ENCODE measurements at places on chromosomes 16 and 17.

DNA sequence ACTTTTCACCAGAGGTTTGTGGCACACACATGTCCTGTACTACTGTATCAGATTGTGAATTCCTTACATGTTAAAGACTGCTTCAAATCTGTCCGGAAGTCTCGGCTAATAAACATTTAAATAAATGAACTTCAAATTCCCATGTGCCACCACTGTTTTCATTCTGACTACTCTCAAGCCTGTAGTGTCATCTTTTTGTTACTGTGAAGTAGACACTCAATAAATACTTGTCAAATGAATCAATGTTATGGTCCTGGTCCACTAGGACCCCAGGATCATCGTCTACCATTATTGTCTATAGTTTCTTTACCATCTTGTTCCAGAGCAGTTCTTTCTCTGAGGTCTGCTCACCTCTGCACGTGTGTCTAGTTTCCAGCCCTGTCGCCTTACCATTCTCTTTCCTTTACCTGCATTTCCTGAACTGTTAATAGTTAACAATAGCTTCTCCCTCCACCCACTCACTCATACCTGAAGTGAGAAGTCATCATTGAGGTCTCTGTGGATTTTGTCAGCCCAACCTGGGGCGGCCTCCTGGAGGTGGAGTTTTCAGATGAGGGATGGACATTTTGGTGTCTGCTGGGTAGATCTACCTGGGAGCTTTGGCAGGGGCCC lies 333.0 kb downstream of the SEC14L1 start:
- no peak for DNase-seq

DNA sequence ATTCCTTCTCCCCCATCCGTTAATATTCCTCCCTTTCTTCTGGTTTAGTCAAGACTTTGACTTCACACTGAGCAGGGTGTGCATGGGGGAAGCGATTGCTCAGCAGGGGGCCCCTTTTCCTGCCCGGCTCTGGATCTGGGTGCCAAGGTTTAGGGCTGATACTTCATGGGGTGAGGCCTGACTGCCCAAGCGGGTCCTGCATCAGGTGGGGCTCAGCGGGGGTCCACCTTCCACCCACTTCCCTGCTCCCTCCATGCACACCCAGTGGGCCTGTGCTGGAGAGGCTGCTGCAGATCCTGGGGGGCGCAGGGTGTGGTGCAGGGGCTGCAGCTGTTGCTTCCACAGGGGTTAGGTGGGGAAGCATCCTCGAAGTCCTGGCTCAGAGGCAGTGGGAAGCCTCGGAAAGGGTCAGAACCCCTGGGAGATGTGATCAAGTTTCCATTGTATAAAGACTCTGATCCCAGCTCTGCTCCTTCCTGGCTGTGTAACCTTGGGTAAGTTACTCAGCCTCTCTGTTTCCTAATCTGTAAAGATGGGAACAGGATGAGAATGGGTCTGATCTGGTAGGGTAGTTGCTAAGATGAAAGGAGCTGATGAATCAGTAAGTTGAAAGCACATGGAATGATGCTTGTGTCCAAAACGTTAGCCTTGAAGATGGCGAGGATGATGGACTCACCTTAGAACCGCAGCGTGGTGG lies 53.3 kb downstream of the MGAT5B start:
- no peak for DNase-seq

GRCh38 chr17:17387498-17388362 lies 84.6 kb downstream of the NT5M start:
- DNase-seq, result no peak

DNA sequence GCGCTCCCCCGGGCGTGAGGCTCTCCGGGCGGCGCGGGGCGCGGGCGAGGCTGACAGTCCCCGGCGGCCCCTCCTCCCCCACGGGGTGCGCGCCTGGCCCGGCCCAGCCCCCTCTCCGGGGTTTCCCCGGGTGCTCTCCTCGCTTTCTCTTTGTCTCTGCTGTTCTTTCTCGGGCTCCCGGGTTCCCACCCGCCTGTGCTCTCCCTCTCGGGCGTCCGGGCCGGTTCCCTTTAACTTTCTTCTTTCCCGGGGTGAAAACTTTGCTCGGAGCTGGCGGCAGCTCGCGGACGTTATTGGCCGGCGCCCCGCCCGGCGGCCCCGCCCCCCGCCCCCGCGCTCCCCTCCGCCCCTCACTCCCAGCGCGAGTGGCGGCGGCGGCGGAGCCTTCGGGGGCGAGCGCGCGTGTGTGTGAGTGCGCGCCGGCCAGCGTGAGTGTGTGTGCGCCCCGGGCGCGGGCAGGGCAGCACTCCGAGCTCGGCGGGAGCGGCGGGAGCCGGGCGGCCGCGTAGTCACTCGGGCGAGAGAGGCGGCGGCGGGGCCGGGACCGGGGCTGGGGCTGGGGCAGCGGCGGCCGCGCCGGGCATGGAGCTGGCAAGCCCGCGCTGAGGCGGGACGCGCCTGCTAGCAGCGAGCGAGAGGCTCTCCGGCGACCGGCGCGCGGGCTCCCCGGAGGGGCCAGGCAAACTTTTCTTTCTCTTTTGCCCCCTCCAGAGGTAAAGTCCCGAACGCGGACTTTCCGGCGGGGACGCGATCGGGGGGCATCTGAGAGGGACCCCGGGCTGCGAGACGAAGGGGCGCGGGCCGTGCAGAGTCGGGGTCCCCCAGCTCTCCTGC lies at the start of gene NTN1:
NTN1 (plus strand) TSS at position 353 of the 834 bp plus-strand sequence. CDS start 864 bp downstream, outside the sequence.
- peak; percentile 25 for DNase-seq

DNA sequence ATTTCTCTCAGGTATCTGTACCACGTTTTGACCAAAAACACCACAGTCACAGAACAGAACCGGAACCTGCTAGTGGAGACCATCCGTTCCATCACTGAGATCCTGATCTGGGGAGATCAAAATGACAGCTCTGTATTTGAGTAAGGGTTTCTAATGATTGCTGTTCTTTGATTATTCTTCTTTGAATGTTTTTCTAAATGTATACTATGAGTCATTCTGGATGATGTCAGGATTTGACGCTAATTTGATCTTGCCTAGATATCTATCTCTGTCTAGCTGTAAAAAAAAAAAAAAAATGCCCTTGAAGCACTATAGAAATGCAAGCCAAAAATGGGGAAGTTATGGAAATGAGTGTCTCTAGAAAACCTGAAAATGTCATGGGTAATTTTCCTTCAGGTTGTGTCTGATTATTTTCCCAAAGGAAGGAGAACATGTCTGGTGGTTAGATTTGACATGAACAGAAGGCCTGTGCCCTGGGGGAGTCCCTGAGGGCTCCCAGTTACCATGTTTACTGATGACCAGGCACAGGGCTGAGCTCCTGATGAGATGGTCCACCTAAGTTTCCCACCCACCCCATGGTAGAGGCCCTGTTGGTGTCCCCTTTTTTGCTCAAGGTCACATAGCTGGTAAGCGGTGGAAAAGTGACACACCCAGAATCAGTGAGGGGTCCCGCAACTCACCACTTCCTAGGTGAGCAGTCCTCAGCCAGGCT lies 13.6 kb downstream of the CLEC16A start:
- no peak for DNase-seq

- no peak for DNase-seq
Observed at GRCh38 chr16:1781758-1782407, 488 bp downstream of the SPSB3 start.

DNA sequence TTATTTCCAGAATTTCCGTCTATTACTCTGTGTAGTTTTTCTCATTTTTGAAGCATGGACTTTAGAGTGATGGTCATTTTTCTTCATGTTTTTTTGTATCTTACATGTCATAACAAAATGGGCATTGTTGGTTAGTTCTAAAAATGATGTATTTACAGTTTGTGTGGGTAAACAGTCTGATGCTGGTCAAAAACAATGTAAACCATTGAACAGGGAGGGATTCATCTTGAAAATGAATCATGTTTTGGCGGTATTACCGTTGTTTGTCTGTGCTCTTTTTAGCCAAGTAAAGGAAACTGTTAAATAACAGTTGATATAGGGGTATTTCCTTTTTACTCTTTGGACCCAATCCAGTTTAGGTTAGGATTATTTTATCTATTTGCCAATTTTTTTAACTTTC lies 315.8 kb downstream of the BCAS3 start:
- no peak for DNase-seq

GRCh38 chr17:74833501-74834377 lies 25.9 kb downstream of the GRIN2C start:
- no peak for DNase-seq

DNA sequence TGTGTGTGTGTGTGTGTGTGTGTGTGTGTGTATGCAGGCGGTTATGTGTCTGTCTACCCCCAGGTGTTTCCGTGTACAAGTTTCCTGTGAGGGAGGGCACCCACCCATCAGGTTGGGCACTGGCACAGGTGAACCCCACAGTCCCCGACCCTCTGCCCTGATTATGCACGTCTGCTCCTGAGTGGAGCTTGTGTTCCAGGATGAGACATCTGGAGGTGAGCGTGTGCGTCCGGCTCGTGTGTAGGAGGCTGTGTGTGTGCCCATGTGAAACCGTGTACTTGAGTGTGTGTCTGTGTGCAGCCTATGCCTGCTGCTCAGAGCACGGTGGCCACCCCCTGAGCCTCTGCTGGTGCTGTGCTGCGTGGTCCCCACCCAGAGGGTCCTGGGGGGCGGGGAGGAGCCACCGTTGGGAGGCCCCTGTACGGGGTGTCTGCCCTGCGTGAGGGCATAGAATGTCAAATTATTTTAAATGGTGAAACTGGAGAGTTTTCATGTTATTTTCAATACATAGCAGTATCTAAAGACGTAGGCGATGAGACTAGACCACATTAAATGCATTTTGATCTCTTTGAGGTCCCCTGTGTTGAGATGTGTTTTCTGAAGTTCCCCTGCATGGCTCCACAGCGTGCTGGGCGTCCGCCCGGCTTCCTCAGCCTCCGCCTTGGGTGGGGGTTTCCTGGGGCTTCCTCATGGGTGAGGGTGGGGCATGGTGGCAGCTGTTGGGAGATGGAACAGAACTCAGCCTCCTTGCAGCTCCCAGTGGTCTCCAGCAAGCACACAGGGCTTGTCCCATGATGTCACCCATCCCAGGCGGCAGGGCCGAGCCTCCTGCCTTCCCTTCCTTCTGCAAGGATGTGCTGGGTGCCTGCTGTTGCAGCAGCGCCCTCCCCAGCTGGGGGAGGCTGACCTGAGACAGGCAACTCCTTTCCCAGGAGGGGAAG lies 43.4 kb downstream of the KCNJ12 start:
- peak; percentile 88 for DNase-seq

DNA sequence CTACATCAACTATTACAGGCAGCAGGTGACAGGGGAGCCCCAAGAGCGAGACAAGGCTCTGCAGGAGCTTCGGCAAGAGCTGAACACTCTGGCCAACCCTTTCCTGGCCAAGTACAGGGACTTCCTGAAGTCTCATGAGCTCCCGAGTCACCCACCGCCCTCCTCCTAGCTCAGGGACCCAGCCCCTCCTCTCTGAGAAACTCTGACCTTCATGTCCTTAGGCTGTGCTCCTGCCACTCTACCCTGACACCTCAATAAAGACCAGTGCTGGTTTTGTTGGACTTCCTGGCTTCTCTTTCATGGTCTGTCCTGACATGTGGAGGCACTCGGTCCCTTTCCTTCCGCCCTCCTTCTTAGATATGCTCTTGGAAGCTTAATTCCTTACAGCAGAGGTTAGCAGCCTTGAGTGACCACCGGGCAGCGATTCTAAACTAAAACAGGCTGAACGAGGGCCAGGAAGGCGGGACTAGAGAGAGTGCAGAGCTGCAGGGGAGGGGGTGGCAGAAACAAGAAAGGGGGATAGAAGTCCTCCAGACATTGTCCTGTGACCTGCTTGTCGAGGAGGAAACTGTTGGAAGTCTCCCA lies 915 bp downstream of the AHSP start:
- DNase-seq, result no peak

- DNase-seq, result no peak
Observed at GRCh38 chr17:15437303-15437635, 30.2 kb downstream of the CDRT4 start.

- no peak for DNase-seq
Observed at GRCh38 chr16:89581861-89582563, 6.5 kb downstream of the CPNE7 start.

DNA sequence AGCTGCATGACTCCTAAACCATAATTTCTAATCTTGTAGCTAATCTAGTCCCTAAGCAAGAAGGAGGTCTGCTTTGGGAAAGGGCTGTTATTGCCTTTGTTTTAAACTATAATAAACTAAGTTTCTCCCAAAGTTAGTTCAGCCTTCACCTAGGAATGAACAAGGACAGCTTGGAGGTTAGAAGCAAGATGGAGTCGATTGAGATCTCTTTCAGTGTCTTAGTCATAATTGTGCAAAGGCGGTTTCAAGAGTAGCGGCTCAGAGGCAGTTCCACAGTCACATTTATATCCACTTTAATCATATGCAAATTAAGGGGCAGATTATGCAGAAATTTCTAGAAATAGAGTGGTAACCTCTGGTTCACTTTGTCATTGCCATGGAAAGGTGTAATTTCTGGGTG lies 17.4 kb downstream of the DRC7 start:
- DNase-seq, result no peak

- no peak for DNase-seq
Observed at GRCh38 chr17:76137351-76138233, 3.5 kb downstream of the FOXJ1 start.

- no peak for DNase-seq
Observed at GRCh38 chr17:235831-236640, 54.6 kb upstream of the DOC2B start.

- DNase-seq, result no peak
Observed at GRCh38 chr17:33970279-33970678, 284.8 kb upstream of the CCL2 start.

DNA sequence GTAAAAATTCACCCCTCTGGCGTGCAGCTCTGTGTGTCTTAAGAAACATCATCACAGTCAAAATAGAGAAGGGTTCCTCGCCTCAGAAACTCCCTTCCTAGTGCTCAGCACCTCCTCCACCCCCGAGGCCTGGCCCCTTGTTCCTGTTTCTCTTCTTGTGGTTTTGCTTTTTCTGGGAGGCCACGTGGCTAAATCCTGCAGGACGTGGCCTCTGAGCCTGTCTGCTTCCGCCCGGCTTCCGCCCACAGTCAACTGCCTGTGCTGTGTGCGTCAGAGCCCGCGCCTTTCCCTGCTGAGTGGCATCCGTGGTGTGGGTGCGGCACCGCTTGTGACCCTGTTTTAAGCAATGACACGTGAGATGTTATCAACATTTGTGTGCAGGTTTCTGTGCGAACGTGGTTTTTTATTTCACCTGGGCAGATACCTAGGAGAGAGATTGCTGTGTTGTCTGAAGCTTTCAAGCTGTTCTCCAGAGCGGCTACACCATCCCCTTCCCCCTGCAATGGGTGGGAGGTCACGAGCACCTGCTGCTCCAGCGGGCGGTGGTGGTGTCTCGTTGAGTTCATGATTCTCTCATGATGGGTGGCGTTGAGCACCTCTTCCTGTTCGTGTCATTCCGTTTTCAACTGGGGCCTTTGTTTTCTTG lies 21.7 kb downstream of the ACSF3 start:
- peak; percentile 78 for DNase-seq

DNA sequence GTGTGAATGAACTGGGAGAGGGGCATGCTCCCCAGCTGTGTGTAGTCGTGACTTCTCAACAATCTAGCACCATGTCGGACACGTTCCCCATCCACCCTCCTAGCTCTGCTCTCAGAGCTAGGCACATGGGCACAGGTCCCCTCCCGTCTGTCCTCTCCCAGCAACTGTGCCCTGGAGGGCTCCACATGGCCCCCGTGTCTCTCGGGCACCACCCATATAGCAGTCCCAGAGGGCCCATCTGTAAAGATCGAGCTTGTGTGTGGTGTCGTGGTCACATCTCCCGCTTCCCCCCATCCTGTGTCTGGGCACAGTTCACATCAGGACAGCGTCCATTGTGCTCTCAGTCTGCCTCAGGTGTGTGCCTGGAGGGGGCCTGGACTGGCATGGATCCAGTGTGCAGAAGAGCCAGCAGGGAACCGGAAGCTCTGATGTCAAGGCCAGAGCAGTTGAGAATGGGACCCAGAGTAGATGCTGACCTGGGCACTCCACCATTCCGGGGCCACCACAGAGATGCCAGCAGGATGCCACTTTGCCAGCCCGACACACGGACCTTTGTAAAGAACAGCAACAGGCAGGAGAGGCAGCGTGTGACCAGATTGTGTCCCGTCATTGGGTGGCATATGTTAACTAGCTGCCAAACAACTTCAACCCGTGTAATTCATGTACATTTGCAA lies 55.7 kb downstream of the MARF1 start:
- DNase-seq, result no peak

All from naive thymus-derived CD4-positive, alpha-beta T cell (primary cell).